ENCODE measurements at places on chromosomes 6 and 20.

- no peak for DNase-seq
Observed at GRCh38 chr6:157427969-157428368, 47.0 kb downstream of the ZDHHC14 start.

- DNase-seq = no peak
Observed at GRCh38 chr20:17969278-17969883, 563 bp downstream of the MGME1 start.

- DNase-seq = no peak
Observed at GRCh38 chr6:41445261-41445660, 100.9 kb upstream of the FOXP4 start.

DNA sequence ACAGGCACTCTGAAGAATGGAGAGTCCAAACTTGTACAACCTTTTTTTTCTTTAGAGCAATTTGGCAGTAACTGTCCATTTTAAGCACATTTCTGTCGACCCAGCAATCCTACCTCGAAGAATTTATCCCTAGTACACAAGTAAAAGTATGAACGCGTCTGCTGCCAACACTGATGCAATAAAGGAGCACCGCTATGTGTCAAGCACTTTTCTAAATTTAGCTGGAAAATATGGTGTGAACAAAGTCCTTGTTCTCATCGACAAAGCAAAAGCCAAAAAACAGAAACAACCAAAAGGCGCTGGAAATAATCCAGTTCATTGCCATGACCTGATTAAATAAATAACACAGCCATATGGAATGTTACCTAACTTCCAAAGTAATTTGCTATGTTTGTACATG lies 1.1 kb downstream of the DPM1 start:
- DNase-seq = no peak

DNA sequence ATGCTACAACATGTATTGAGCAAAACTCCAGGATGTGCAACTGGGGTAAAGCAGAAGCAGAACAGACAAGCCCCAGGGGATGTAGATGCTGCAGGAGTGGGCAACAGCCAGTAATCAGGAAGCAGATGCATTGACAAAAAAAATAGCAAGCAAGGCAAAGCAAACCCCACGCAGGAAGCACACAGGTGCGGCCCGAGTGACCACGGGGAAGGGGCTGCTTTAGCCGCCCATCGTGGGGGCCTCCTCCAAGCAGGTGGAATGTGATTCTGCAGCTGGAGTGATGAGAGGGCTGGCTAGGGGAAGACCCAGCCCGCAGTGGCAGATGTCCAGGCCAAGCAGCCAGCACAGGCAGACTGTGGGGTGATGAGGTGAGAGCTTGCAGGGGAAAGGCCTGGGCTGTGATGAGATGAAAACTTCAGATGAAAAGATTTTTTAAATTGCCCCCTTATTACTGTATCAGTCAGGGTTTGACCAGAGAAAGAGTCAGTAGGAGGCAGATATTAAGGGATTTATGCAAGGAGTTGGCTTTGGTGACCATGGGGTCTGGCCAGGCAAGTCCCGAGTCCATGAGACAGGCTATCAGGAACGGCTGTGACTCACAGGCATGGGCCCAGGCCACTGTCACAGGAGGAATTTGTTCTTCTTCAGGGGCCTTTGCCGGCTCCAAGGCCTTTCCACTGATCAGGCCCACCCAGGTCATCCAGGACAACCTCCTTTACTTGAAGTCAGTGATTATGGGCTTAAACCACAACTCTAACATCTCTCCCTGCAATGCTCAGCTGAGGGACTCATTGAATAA lies 207.6 kb downstream of the ANKRD60 start:
- no peak for DNase-seq

- DNase-seq = no peak
Observed at GRCh38 chr6:10695086-10695657, 400 bp downstream of the PAK1IP1 start.

- DNase-seq = no peak
Observed at GRCh38 chr20:3753098-3753497, 14.5 kb downstream of the ADISSP start.

- no peak for DNase-seq
Observed at GRCh38 chr6:130547723-130548122, 181.9 kb downstream of the TMEM200A start.

DNA sequence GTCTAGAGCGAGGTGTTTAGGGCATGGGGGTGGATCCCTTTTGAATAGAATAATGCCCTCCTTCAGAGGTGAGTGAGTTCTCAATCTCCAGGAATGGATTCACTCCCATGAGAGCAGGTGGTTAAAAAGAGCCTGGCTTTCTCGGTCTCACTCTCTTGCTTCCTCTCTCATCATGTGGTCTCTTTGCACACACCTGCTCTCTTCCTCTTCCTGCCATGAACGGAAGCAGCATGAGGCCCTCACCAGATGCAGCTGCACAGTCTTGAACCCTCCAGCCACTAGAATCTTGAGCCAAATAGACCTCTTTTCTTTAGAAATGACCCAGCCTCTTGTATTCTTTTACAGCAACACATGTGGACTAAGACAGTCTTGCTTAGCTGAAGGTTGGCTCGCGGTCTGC lies 119.3 kb downstream of the BMP7 start:
- no peak for DNase-seq

- DNase-seq = no peak
Observed at GRCh38 chr6:119274197-119274595, 75.4 kb downstream of the MAN1A1 start.

DNA sequence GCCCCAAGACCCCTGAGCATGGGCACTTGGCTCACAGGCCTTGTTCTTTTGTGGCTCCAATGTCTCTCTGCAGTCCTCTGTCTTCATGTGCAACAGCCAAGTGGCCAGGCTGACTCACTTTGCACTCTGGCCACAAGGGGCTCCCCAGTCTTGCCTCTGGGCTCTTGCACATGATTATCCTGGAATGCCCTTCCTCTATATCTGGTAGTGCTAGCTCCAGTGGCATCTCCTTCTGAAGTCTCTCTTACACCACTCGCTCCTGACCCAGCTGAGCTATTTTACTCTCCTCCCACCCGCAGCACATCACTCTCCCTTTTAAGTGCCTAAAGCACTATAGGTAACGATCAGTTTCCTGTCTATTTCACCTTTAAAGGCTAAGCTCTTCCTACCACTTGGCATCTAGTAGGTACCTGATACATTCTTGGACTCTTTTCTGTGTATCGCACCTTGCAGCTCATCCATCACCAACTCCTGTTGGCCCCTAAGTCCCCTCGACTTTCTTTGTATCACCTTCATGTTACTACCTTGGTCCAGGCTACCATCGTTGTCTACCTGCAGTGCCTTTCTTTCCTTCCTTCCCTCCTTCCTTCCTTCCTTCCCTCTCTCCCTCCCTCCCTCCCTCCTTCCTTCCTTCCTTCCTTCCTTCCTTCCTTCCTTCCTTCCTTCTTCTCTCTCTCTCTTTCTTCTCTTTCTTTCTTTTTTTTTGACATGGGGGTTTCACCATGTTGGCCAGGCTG lies 211.9 kb upstream of the RNF24 start:
- no peak for DNase-seq

DNA sequence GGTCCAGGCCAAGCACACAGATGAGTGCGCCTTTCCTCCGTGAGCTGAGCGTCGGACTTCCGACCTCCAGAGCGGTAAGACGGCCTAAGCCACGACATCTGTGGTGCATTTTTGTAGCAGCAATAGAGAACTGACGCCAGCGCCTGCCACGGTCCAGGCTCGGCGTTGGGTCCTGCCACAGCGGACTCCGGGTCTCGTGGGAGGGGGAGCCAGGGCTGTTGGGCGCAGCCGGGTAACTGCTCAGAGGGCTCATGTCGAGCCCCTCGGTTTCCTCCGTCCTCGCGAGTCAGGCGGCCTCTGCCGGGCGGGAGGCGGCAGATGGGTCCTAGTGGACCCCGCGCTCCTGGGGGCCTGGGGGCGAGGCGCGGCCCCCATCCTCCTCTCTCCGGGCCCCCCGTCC lies 216.1 kb downstream of the QKI start:
- no peak for DNase-seq

DNA sequence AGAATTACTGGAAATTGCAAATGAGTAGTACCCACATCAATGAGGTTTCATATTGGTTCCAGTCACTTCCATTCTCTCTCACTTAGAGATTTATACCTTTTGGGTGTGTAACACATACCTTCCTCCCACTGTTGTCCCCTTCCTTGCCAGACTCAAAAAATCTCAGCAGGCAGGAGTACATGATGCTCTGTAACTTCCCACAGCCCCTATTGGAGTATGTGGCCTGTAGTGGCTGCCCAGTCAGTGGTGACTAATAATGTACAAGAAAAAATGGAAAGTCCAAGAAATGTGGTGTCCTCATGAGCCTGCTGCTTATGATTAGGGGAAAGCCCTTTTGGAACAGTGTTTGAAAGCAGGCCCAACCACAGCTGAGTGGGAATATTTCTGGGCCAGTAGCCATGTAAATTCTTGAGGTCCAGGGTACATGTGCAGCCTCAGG lies 312.0 kb downstream of the ZFAND3 start:
- no peak for DNase-seq

DNA sequence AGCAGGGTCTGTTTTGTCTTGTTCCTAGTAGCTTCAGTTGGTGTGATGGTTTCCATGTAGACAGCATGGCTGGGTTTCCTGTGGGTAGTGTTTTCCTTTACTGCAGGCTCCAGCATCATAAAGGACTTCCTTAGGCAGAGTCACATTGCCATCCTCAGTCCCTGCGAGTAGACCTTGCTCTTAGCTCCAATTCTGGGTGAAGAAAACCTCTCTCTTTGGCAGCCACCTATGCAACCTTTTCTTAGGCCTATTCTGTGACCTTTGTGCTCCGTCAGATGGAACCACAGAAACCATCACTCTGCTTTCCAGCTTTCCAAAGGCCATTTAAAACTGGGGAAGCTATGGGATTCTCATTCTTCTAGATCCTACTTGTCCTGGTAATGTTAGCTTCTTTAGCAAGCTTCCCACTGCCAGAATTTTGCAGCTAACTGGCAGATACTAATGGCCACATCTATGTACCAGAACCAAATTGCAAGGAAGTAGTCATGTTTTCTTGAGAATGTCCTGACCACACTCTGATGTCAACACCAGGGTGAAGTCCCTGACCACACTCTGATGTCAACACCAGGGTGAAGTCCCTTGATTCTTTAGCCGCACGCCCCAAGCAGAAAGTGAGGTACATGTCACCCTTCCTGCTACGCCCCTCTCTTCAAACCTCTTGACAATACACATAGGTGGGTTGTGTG lies 646.6 kb upstream of the HS3ST5 start:
- no peak for DNase-seq

- no peak for DNase-seq
Observed at GRCh38 chr20:60402189-60403058, 444.2 kb downstream of the CDH26 start.

GRCh38 chr20:8670893-8671215 lies 398.0 kb upstream of the PLCB4 start:
- no peak for DNase-seq

DNA sequence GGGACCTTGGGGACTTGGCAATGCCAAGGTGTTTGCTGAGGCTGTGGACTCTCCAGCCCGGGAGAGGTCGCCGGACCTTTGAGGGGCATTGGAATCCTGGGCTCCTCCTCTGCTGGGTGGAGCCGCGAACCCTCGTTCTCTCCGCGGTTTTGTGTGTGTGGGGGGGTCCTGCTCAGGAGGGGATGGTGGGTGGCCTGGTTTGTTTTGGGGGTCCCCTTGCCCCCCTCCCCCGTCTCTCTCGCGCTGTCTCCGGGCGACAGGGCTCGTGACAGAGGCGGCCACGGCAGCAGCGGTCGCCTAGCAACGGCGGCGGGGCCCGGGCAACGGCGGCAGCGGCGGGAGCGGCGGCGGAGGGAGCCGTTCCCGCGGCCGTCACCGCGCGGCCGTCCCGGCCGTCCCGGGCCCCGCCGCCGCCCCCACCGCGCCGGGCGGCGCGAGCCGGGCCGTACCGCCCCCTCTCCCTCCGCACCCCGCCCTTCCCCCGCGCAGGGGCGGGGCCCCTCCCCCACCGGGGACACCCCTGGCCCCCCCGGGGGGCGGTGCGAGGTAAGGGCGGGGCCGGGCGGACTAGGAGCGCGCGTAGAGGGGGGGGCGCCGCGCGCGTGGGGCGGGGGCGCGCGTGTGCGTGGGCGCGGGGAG lies 7.8 kb downstream of the SYNGAP1 start:
- peak; percentile 54 for DNase-seq

DNA sequence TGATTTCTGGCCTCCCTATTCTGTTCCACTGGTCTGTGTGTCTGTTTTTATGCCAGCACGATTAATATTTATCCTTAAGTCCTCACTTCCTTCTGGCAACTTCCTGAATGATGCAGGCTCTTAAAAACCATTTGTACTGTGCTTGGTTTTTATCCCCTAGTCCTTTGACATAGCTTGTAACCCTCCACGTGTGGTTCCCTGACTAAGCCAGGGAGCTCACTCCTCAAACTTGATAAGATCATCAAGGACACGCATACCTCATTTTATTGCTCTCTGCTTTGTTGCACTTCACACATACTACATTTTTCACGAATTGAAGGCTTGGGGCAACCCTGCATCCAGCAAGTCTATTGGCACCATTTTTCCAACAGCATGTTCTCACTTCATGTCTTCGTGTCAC lies 166.4 kb upstream of the UST start:
- DNase-seq = no peak

GRCh38 chr20:62405108-62405980 lies 1.7 kb downstream of the CABLES2 start:
- no peak for DNase-seq

GRCh38 chr6:144008120-144008811 lies at the start of gene PLAGL1:
TSS of gene PLAGL1 (minus strand) at chr6:144008259. CDS start at chr6:143948136, 60,123 bp downstream.
- DNase-seq = no peak

- peak; percentile 16 for DNase-seq
Observed at GRCh38 chr6:138588805-138589434, 89.6 kb upstream of the NHSL1 start.

DNA sequence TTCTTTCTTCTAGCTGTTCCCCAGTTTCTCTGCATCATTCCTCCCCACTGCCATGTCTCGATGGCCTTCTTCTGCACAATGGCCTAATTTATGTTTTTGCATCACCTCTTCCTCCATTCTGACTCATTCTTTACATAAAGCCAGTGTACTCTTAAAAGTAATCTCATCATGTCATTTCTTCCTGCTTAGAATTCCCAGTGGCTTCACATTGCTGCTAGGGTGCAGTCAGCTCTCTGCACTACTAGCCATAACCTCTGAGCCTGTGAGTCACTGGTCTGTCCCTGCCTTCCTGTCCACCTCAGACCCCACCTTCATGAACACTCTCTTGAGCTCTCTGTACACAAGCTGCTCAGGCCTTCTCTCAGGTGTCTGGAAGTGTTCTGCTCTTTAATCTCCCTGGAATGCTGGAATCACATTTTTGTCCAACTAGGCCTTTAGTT lies 24.1 kb upstream of the TRIM27 start:
- no peak for DNase-seq

DNA sequence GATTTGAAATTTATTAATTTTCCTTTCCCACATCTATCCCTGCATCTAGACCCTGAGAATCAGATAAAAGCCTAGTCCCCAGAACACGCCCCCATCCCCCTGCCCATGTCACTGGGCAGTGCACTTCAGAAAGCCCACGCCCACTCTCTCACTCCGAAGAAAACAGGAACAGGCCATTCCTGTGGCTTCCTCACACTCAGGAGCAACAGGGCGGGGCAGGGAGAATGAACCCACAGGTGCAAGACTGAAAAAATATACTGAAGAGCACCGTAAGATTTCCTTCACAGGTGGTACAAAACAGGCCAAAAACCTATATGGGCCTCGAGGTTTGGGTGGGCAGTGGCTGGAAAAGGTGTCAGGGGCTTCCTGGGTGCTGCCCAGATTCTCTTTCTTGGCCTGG lies 3.4 kb downstream of the OXT start:
- DNase-seq = no peak

- DNase-seq = no peak
Observed at GRCh38 chr6:107019047-107019446, 9.0 kb upstream of the MTRES1 start.

All from T-helper 17 cell (primary cell).